ENCODE measurements at places on chromosomes 16 and 17. TPM values are rescaled to one million over a fixed set of nuclear protein-coding genes. Genes with fewer than 3 reads are reported as not detected.

Gene MYL4
- total RNA-seq: not detected

Gene NHLRC4
- total RNA-seq: 0.80 TPM

Gene HP
- not detected for total RNA-seq

Gene TMEM220
- 1.2 TPM for total RNA-seq

Gene NPIPB8
- total RNA-seq: not detected

Gene CA7
- 2.5 TPM for total RNA-seq

Gene HOXB2
- total RNA-seq: not detected

Gene MYCBPAP
- 4.6 TPM for total RNA-seq

Gene CCL23
- not detected for total RNA-seq
